Stimulated activated CD4-positive, alpha-beta T cell treated with anti-CD3 and anti-CD28 coated beads, Interleukin-4, amount 100 ng/mL, for 4 hours (primary cell): ENCODE measurements at places on chromosomes 6 and 20.

- no peak for DNase-seq
Observed at GRCh38 chr6:19268718-19269117, 568.5 kb upstream of the ID4 start.

DNA sequence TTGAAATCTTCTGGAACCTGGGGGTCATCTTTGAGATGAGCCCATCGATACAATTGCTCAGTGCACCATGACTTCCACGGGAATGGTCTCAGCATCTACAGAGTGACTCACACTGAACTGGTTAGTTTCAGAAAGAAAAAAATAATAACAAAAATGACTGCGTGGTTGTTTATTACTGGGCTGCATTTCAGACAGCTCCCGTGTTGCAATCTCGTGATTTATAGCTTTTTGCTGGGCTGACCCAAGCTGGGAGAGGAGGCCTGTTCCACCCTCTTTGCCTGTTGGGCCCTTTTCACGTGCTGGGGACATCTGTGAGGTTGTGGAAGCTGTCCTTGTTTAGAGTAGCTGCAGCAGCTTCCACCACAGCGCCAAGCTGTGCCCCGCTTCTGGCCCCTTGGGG, 225.5 kb downstream of the BMP7 start:
- no peak for DNase-seq

DNA sequence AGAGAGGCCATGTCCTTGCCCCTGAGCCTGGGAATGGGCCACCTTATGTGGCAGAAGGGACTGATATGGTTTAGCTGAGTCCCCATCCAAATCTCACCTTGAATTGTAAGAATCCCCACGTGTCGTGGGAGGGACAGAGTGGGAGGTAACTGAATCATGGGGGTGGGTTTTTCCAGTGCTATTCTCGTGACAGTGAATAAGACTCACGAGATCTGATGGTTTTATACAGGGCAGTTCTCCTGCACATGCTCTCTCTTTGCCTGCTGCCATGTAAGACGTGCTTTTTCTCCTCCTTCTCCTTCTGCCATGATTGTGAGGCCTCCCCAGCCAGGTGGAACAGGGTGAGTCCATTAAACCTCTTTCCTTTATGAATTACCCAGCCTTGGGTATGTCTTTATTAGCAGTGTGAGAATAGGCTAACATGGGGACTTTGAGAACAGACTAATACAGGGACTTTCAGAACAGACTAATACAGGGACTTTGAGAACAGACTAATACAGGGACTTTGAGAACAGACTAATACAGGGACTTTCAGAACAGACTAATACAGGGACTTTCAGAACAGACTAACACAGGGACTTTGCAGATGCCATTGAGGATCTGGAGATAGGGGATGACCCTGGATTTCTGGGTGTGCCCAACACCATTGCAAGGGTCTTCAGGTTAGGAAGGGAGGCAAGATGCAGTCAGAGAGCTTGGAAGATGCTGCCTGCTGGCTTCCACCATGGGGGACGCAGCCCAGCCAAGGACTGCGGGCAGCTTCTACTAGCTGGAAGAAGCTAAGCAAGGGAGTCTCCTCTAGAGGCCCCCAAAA, 86.9 kb downstream of the RAMACL start:
- DNase-seq = peak; percentile 16

- DNase-seq = no peak
Observed at GRCh38 chr6:113809826-113810225, 47.3 kb upstream of the MARCKS start.

GRCh38 chr6:33508935-33509926, 54.9 kb downstream of the ZBTB9 start:
- DNase-seq = no peak

GRCh38 chr6:158439255-158439654, 120.6 kb upstream of the TMEM181 start:
- DNase-seq = no peak

DNA sequence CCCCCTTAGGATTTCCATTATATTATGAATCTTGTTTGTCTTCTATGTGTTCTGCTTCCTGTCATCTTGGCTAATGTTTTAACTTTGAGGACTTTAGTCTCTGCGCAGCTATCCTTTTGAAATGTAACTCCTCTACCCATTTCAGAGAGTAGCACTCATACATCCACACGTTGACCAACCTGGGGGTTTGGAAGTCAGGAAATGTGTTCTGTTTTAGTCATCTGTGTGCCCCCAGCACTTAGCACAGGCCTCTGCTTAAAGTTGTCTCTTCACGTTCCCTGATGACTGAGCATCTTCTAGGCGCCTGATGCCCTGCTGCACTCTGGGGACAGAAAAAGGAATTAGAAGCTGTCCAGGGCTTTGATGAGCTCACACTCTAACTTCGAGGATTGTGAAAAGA, 47.9 kb downstream of the HMGN3 start:
- DNase-seq = no peak

- DNase-seq = no peak
Observed at GRCh38 chr6:169396554-169397163, 143.0 kb upstream of the THBS2 start.

- no peak for DNase-seq
Observed at GRCh38 chr6:92748131-92748530, 671.2 kb downstream of the EPHA7 start.

GRCh38 chr6:98985391-98985790, 37.6 kb upstream of the FBXL4 start:
- DNase-seq = no peak

GRCh38 chr6:68497927-68498326, 137.2 kb upstream of the ADGRB3 start:
- no peak for DNase-seq

- DNase-seq = no peak
Observed at GRCh38 chr6:36825994-36826393, 13.2 kb downstream of the CPNE5 start.

DNA sequence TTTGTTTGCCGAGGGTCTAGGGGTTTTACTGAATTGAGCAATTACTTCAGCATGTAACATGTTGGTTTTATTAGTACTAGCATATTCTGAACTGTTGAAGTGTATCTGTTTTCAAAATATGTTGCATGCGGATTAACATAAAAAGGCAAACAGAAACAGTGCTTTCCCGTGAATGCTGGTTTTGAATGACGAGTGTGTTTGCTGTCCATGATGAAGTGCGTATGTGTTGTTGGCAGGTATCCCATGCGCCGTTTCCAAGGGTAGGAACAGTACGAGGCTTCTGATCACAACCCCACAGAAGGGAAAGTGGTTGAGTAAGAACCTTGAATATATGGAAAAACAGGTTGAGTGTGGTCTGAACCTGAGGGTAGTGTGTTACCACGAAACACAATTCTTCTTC, 232.9 kb downstream of the SAMD5 start:
- no peak for DNase-seq
